Mesenteric fat pad (tissue), 1 donor: ENCODE measurements at places on chromosomes 16 and 17. TPM values are rescaled to one million over a fixed set of nuclear protein-coding genes. Genes with fewer than 3 reads are reported as not detected.

Gene KRTAP4-3
- total RNA-seq, result not detected

Gene KRTAP9-8
- not detected for total RNA-seq

DNA sequence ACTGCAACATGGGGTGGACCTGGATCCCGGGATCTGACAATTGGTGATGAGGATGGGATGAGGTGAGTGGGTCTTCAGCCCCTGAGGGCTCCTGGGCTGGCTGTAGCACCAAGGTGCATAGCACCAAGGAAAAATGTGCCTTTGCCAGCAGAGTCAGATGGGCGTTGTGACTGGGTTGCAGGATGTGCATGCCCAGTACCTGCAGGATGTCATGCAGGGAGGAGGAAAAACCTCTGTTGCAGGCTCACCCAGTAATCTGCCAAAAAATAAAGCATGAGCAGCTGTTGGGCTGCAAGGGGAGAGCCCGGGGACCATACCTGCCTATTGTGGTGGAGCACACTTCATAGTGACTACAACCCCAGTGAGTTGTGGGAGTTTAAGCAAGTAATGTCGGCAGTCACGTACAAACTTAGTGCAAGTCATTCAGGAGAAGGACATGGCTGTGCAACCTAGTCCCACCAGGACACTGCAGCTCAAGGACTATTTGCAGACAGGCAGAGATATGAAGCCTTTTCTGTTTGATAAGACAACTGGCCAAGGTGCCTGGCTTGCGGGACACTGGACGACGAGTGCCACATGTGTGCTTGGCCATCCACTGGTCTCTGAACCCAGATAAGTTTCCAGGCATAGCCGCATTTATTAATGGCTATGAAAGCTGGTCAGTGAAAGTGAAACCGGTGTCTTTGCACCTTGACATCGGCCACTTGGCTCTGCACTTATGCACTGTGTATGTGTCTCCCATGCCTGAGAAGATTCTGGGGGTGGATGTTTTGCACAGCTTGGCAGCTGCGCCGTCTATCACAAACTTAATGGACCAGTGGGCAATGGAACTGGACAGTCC is 499.8 kb downstream of the KCNJ2 start:
- no peak for DNase-seq

GRCh38 chr17:31136319-31136718 is 41.5 kb downstream of the NF1 start:
- no peak for DNase-seq

- no peak for DNase-seq
Measured at GRCh38 chr17:80962356-80963329, 29.0 kb upstream of the CHMP6 start.

DNA sequence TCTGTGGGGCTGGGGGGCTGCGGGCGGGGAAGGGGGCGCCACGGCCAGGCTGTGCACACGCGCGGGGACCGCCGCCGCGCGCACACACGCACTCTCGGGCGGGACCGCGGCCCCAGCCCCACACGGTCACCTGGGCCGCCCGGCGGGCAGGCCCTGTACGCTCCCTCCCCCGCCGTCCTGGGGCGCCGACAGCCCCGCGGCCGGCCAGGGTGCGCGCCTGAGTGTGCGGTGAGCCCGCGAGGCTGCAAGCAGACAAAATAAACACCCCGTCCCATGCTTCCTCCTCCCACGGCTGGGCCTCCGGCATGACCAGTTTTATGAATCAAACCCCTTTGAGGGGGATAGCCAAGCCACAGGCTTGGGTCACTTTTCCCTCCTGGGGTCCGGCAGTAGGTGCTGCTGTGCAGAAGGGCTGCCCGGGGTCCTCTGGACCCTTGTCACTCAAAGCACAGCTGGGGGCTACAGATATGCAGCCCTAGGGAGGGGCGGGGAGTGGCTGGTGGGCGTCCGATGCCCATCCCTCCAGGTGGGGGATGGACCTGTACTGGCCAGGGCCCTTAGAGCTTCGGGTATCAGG is 441 bp downstream of the VASN start:
- DNase-seq, result no peak

DNA sequence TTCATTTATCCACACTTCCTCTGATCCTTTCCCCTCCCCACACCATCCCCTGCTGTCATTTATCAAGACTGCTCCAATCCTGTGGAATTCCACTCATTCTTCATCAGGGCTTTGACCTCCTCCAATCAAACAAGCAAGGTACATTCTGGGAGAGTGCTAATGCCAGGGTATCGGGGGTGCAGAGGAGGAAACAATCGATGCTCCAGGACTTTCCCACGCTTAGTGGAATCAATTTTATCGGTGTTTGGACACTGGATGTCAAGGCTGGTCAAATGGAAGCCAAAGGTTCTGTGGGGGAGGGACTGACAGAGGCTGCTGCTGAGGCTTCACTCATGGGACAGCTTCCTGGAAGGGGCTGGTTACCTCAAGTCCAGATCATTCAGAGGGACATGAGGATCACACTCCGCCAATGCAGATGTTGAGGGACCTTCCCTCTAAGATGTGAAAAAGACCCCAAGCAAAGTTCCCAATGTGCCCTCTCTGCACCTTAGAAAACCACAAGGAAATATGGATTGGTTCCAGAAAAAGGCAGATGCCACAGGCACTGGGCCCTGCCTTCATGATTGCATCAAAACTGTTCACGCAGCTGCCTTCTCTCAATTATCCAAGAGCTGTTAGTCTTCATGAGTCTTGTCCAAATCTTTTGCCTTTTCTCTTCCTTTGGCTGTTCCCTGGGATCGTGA is 44.7 kb upstream of the SOX9 start:
- DNase-seq, result no peak

Gene SETD1A
- 18.5 TPM for total RNA-seq

Gene PSMB3
- total RNA-seq, result 145 TPM

- no peak for DNase-seq
Measured at GRCh38 chr16:78277321-78278055, 178.0 kb downstream of the WWOX start.

- DNase-seq, result no peak
Measured at GRCh38 chr17:17590141-17590751, 1.3 kb downstream of the PEMT start.

DNA sequence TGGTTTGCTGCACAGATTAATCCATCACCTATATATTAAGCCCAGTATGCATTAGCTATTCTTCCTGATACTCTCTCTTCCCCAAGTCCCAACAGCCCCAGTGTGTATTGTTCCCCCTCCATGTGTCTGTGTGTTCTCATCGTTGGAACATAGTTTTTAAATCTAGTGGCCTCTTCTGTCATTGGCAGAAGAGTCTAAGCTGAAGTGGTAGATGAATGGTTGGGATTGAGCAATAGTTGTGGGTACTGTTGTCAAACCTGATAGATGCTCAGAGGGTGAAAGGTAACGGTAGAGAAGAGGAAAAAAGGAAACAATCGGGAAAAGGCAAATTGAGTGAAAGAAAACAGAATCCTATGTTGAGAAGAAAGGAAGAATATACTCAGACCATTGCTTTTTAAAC is 29.9 kb downstream of the MAP3K3 start:
- DNase-seq, result no peak

DNA sequence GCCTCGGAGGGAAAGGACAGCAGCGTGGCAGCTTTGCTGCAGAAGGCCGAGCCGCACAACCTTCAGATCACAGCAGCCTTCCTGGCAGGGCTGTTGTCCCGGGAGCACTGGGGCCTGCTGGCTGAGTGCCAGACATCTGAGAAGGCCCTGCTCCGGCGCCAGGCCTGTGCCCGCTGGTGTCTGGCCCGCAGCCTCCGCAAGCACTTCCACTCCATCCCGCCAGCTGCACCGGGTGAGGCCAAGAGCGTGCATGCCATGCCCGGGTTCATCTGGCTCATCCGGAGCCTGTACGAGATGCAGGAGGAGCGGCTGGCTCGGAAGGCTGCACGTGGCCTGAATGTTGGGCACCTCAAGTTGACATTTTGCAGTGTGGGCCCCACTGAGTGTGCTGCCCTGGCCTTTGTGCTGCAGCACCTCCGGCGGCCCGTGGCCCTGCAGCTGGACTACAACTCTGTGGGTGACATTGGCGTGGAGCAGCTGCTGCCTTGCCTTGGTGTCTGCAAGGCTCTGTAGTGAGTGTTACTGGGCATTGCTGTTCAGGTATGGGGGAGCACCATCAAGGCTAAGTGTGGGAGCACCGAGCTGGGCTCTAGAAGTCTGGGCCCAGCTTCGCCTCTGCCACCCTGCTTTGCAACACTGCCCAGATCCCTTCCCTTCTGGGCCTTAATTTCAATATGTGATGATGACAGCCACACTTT is 18.6 kb downstream of the NOD2 start:
- no peak for DNase-seq

GRCh38 chr16:31186176-31186575 is 6.2 kb downstream of the FUS start:
- DNase-seq, result no peak

DNA sequence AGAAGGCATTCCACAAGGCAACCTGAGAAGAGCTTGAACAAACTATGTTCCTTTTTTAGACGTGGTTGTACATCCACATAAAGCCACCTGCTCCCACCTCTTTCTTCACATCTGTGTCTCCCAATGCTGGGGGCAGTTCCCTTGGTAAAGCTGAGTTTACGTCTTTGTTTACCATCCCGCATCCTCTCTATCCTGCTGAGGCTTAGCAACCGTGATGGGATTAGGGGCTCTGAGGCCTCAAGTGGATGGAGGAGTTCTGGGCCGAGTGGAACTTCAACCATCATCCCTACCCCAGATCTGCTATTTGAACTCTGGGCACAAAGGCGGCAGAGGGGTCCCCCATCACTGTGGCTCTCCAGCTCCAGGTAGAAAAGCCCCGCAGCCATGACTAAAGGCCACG is 94.2 kb upstream of the CREBBP start:
- no peak for DNase-seq

Gene ZSCAN10
- total RNA-seq, result not detected

- no peak for DNase-seq
Measured at GRCh38 chr17:10666906-10667305, 9.8 kb upstream of the MYH3 start.

GRCh38 chr16:13414154-13414553 is 505.8 kb upstream of the ERCC4 start:
- no peak for DNase-seq

DNA sequence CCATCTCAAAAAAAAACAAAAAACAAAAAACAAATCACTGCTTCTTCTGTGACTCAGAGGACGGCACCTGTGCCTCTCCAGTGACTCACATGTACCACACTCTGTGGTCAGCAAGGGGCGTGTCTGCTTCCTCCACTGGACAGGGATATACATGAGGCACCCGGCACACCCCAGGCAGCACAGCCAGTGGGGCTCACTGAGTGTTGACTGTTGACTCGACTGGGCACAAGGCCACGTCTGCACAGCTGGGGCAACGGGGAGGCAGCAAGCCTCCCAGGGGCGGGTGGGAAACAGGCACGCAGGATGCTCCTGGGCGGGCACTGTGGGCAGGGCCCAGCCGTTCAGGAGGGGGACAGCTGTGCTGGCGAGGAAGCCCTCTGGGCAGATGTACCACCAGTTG is 64.1 kb downstream of the TIMM22 start:
- DNase-seq, result no peak

Gene DNAH3
- total RNA-seq, result 0.10 TPM

- DNase-seq, result no peak
Measured at GRCh38 chr16:12453832-12454231, 349.9 kb downstream of the CPPED1 start.
